ENCODE measurements at places on chromosomes 7 and 10.

- DNase-seq = no peak
Observed at GRCh38 chr10:91076991-91077548, 143.4 kb upstream of the PCGF5 start.

- DNase-seq = no peak
Observed at GRCh38 chr10:1737222-1738061, at the start of gene ADARB2. Gene ADARB2, minus strand, starts transcription at chr10:1737525.

DNA sequence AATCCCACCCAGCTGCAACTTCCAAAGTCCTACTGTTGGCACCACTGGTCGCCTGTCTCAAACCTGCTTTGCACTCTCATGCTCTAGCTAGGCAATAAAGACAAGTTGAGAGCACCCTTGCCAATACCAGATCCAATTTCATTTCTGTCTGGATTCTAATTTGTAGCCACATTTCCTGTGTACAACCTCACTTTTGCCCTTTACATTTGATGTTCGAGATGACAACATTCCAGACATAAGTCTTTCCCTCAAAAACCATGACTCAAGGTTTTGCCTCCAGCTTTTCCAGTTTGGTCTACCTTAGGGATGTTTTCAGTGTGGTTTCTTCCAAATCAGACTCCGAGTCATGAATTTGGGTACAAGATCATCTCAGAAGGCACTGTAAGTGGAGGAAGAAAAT lies 309.0 kb downstream of the GPAM start:
- no peak for DNase-seq

DNA sequence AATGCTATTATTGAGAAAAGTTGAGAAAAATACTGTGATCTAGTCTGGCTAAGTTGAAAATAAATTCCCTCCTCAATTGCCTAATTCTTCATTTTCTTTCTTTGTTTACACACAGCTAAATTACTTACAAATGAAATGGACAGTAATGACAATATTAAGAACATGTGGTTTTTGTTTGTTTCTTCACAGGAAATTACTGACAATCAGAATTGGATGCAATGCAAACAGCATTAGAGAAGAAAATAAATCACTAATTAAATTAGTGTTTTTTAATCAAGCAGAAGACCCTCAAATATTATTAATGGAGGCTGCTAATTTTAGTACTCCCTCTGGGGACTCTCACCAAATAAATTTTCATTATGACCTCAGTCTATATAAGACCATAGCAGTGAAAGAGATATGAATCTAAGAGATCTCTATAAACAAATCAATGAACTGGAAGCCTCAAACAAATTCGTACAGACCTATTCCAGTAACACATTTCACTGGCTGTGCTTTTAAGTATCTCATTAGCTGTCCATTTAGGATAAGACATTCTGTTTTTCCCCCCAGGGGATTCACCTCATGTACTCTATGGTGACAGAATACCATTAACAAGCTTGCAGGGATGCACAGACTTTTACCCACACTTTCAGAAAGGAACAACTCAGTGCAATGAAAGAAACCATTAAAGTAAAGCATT lies 202.0 kb upstream of the DGKB start:
- DNase-seq = peak; percentile 25

DNA sequence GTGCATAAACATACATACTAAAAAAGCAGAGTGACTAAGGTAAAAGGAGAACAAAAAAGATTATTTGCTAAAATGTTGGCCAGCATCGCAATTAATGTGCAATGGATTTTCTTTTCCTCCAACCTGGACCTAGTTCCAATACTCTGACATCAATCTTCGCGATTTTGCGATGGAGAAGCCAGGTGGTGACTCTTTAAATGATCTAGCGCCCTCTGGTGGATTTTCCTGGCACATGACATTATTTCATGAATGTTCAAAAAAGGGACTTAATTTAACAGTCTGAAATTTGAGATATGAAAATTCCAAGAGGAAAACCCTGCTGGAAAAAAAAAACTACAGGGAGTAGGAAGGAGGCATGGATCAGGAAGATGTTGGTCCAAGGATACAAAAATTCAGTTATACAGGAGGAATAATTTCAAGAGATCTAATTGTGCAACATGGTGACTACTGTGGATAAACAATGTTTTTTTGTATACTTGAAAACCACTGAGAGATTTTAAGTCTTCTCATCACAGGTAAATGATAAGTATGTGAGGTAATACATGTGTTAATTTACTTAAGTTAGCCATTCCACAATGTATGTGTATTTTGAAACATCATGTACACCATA lies 4.3 kb upstream of the KCNMA1 start:
- peak; percentile 5 for DNase-seq

DNA sequence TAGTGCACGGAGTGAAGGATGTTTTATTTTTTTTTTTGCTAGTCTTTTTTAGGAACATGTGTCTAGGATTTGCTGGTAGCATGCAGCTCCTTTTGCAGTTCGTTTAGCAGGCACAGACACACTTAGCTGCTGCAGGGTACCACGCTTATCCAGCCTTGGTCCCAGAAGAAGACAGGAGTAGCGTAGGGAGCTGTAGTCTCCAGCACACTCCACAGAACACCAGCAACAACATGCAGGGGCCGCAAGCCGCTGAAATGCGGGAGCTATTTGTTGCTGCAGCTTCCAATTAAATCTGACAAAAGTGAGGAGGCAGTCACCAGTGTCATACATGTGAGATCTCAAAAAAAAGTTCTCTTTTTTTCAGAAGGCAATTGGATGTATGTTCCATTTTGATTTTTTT lies 486.2 kb upstream of the KLF6 start:
- no peak for DNase-seq

DNA sequence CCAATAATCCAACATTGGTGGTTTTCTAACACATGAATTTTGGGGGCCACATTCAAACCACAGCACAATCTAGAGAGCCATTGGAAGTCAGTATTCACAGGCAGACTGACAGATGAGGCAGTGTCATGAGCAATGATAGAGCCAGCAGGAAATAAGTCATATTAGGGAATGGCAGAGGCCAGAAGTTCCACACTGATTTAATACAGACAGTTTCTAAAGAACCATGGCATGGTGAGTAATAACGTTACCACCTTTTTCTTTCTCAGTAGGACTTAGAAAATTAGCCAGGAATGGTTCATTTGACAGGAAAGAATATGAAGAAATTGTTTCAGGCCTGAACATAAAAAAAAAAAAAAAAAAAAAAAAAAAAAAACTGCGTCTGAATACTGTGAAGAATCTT lies 210.3 kb downstream of the GPAM start:
- DNase-seq = no peak

GRCh38 chr10:62230344-62231121 lies 38.1 kb downstream of the RTKN2 start:
- DNase-seq = no peak

GRCh38 chr10:3104251-3104918 lies 37.0 kb downstream of the PFKP start:
- no peak for DNase-seq

GRCh38 chr10:37733822-37734221 lies 123.6 kb downstream of the ZNF248 start:
- DNase-seq = no peak

DNA sequence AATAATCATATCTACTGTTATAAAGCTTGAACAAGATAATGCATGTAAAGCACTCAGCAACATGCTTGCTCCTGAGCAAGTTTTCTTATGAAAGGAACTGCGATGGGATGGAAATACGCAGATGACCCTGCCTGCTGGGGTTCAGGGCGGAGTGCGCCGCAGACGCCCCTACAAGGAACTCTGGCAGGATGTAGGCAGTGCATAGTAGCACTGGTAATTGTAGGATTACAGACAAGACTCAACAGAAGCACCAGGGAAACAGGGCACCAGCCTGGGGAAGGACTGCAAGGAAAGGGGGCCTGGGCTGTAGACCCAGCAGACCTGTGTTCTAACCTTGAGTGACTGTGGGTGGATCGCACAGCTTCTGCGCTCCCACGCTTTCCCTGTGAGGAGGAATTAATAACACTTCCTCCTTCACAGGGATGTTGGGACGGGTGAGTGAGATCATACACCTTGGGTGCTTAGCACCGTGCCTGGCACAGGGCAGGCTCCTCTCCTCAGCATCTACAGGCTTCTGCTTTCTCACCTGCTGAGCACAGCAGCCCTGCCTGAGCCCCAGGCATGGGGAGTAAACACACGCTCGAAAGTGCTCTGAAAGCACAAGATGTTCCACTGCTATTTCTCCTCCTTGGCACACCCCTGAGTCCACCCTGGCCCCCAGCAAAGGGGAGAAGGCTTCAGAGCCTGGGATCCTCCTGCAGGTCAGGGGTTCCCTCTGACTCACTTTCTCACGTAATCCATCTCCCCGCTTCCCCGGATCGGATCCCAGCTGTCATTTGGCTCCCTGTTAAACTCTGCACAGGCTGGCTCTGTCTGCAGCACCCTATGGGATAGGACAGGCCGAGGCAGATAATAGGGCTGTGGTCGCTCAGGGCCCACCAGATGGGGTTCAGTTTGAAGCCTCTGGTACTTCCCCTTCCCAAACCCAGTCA lies 19.2 kb downstream of the ITPRIP start:
- DNase-seq = no peak

DNA sequence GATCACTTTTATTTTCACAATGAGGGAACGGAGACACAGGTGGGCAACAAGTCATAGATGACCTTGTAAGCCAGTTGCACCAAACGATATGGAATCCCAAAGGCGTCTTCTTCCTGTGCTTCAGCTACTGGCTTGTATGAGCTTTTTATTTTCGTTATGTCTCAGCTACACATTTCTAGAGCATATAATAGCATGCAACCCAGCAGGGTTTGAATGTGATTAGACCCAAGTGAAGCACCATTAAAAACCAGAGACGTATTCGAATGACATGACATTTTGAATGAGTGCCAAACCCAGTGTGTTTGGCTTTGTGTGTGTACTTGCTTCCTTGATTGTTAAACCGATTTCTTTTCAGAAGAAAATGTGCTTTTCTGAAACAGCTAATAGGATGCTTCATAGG lies 963.2 kb upstream of the CELF2 start:
- DNase-seq = no peak

DNA sequence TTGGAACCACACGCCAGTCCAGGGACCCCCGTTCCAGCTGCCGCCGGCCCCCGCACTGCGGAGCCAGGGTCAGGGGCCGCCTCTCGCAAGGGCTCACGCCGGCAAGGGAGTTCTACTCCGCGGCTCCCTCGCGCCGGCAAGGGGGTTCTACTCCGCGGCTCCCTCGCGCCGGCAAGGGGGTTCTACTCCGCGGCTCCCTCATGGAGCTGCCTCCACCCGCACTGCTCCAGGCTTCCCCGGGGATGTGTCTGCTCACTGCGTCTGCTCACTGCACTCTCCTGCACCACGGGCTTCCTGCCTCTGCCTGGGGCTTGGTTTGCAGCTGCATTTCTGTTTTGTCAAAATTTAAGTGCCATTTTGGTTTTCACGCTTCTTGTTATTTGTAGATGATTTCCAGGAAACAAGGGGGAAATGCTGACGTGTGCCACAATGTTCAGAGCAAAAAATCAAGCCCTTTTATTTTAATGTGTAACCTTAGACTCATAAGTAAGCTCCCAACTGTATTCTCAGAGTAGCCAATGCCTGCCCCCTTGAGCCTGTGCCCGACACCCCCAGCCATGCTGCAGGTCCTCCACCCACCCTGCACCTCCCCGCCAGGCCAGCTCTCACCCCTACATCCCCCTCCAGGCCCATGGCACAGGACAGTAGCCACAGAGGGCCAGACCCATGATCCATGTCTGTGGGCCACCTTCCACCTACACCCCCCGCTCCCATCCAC lies 246.2 kb downstream of the MAD1L1 start:
- DNase-seq = no peak

- DNase-seq = no peak
Observed at GRCh38 chr7:142111499-142111898, at the start of gene MGAM2. Gene MGAM2, plus strand, starts transcription at chr7:142111718. Its CDS starts 5,156 bp downstream, at chr7:142116874.

- peak; percentile 12 for DNase-seq
Observed at GRCh38 chr10:122298598-122299301, 27.7 kb downstream of the BTBD16 start.

- peak; percentile 58 for DNase-seq
Observed at GRCh38 chr10:119207713-119208552, 562 bp downstream of the GRK5 start.

GRCh38 chr7:135147899-135148721 lies at the start of gene TMEM140:
Gene TMEM140, plus strand, starts transcription at chr7:135148072. Its CDS starts 16,370 bp downstream, at chr7:135164442.
- no peak for DNase-seq

DNA sequence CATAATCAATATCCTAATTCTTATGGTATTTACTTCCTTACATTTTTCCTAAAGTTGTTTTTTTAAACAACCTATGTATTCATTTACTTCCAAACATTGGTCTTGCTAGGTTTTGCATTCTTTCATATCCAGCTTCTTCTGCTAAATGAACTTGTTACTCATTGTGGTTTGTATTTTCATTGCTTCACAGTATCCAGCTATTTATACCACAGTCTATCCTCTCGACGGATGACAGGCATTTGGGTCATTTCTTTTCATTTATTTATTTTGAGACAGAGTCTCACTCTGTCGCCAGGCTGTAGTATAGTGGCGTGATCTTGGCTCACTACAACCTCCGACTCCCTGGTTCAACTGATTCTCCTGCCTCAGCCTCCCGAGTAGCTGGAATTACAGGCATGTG lies 66.8 kb downstream of the CCDC6 start:
- no peak for DNase-seq

GRCh38 chr7:83708531-83708930 lies 59.6 kb upstream of the SEMA3E start:
- DNase-seq = no peak

- no peak for DNase-seq
Observed at GRCh38 chr10:79410315-79411094, 34.9 kb downstream of the ZCCHC24 start.

GRCh38 chr10:91194497-91195179 lies 25.8 kb upstream of the PCGF5 start:
- DNase-seq = no peak

Data from DMS 273 treated with DMSO at 0.1 percent for 48 hours (cell line).